ENCODE measurements at places on chromosomes 1 and 21.

DNA sequence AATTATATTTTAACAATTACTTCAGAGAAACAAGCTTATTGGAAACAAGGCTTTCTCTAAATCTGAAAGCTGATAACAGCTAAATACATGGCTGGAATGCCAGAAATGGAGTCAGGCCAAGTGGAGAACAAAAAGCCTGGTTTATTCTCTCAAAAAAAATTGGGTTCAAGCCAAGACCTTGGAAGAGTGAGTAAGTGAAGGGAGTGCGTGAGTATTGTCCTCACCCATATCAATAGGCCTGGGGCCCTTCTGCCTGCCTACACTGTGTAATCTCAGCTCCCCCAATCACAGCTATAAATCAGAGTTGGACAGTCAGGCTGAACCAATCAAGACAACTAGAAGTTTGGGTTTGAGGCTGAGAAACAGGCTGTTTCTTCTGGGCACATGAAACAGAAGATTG lies 7.4 kb downstream of the KYAT3 start:
- peak; percentile 9 for DNase-seq

DNA sequence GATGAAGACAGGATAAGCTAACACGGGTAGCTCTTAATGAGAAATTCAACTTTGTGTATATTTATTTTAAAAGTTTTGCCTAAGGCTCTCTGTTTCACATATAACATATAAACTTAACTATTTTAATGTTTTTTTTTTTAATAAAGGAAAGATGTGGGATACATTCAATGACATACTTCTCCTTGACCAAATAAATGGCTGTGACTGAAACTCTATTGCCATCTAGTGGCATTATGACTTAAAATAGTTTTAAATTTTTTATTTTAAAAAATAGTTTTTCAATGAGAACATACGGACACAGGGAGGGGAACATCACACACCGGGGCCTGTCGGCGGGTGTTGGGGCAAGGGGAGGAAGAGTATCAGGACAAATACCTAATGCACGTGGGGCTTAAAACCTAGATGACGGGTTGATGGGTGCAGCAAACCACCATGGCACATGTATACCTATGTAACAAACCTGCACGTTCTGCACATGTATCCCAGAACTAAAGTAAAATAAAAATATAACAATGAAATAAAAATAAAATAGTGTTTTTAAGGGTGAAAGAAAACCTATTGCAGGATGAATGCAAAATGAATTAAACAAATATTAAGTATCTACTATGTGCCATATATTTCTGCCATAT lies 83.4 kb downstream of the LYST start:
- peak; percentile 23 for DNase-seq

DNA sequence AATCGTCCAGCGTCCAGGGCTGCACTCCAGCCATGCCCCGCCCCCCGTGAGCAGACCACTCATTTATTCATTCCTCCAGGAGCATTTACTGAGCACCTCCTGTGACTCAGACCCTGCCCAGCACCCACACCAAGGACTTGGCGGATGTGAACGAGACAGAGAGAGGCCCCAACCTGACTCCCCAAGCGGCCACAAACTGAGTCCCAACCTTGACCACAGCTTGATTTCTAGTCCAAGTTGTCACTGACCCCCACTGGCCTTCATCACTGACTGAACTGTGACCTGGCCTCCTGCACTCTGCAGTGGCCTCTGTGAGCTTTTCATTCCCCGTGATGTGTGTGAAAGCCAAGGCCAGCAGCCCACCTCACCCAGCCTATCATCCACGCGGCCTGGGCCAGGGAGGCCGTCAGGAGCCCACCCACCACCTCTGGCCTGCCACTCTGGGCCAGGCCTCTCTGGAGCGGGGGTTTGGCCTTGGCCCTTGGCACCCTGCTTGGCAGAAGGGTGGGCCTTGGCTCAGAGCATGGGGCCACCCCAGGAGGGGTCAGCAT lies 19.3 kb upstream of the RUNX3 start:
- no peak for DNase-seq

DNA sequence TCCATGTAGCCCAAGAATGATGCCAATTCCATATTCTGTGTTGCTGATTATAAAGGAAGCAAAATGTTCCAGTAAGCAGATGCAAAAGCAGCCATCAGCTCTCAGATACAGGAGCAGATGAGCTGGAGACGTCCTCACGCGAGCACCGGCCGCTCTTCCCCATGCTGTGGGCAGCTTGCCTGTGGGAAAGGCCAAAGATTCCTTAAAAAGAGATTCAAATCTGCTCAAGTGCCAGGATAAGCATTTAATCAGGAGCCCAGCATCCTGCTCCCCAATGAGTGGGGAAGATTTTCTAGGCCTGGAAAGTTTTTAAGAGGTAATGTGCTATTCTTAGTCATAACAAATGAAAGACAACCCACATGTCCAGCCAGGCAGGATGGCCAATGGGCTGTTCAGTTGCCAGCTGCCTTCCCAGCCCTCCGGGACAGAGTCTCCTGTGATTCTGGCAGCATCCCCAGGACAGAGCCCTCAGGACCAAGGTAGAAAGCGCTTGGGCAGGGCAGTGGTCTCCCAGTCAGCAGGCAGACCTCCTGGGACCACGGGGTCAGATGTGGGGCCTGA lies 108.2 kb upstream of the TMPRSS2 start:
- no peak for DNase-seq

DNA sequence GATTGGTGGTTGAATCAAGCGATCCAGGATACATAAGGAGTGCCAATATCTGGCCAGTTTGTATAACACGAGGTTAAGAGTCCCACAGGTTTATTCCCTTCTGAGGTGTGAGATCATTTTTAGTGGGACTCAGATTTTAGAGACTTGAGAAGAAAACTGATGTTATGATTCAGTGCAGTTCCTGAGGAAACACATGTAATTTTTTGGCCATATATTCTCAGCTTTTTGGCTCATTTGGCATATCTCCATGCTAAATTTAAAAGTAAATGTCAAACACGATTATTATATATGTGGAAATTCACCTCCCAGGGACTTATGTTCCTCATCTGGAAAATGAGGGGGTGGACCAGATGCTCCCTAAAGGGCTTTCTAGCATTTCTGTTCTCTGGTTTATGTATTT lies 39.2 kb upstream of the SERBP1 start:
- DNase-seq: no peak

GRCh38 chr1:89001510-89001909 lies 9.1 kb upstream of the KYAT3 start:
- DNase-seq: no peak

- DNase-seq: peak; percentile 72
Observed at GRCh38 chr1:52365071-52365745, 797 bp downstream of the CC2D1B start.

- no peak for DNase-seq
Observed at GRCh38 chr21:25080141-25080540, 527.1 kb downstream of the MRPL39 start.

- DNase-seq: no peak
Observed at GRCh38 chr1:45282351-45282750, 44.3 kb upstream of the HPDL start.

DNA sequence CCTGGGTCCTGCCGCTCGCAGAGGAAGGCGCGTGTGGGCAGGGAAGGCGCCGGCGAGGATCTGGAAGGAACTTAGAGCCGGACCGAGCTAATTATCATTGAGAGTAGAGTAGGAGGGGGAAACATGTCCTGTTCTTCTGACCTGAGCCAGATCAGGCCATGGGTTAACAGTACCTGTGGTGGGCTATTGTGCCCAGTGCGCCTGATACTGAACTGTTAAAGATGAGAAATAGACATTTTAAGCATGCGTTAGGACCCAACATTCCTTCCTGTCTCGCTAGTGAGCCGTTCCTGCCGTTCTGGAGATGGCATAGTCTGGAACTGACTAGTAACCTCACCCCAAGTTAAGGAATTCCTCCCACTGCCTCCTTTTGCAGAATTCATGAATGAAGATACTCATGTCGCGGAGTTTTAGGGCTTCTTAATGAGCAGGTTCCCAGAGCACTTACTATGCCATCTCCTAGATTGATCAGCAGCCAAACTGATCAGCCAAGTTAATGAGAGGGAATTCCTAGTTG lies 870 bp downstream of the STRIP1 start:
- DNase-seq: no peak

DNA sequence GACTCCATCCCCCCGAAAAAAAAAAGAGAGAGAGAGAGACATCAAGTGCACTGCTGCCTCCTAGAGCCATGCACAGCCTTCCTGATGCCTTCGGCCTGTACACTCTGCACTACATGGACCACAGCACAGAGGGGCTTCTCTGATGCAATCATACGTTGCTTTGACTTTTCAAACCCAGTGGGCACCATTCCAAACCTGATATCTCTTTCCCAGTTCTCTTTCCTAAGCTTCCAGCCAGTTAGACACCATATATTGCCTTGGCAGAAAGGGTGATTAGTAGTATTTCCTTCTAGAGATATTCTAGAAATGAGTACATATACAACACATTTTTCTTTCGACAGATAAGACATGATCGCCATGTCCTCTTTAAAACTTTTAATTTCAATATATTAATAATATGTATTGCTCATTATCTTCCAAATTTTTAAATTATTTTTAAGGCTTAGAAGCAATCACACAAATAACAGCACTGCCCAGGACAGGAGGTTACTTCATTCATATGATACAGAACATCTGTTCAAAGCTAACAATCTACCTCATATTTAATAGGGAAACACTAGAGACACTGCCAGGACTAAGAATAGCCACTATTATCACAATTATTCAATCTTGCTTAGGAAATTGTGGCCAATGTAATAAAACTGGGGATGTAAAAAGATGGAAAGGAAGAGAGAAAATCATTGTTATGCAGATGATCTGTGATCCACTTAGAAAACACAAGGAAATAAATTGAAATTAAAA lies 9.9 kb downstream of the CLCA1 start:
- DNase-seq: no peak

DNA sequence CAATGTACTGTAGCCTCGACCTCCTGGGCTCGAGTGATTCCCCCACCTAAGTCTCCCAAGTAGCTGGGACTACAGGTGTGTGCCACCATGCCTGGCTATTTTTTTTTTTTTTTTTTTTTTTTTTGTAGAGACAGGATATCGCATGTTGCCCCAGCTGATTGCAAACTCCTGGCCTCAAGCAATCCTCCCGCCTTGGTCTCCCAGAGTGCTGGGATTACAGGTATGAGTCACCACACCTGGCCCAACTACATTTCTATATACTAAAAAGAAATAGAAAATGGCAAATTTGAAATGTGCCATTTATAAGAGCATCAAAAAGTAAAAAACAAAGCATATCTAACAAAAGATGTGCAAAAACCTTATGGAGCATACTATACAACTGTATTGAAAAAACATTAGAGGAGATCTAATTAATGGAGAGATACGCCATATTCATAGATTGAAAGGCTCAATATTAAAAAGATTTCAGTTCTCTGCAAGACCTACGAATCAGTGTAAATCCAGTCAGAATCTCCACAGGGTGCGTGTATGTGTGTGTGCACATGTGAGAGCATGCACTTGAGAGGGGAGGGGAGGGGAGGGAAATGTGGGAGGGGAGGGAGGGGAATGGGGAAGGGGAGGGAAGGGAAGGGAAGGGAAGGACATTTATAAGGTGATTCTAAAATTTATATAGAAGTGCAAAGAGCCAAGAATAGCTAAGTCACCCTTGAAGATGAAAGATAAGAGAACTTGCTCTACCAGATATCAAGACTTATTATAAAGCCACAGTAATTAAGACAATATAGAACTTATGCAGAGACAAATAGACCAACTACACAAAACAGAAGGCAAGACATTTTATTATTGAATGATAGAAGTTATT lies 15.5 kb upstream of the PADI4 start:
- no peak for DNase-seq
